ENCODE measurements at places on chromosomes 7 and 10. TPM values are rescaled to one million over a fixed set of nuclear protein-coding genes. Genes with fewer than 3 reads are reported as not detected.

DNA sequence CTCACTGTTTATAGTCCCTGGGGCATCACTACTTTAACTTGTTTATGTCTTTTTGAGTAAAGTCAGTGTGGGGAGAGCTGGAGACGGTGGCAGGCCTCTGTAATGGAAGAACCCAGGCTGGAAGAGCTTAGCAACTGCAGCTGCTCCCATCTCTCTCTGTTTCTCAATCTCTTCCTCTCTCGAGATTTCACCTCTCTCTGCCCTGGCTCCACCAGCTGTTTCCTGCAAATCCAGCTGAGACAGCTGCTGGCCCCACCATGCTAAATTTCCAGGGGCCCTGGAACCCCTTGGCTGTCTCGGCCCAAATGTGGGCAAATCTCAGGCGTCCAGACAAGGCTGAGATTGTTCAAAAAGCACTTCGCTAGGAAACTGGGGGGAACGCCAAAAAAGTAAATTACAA, 25.8 kb upstream of the SLF2 start:
- no peak for DNase-seq

DNA sequence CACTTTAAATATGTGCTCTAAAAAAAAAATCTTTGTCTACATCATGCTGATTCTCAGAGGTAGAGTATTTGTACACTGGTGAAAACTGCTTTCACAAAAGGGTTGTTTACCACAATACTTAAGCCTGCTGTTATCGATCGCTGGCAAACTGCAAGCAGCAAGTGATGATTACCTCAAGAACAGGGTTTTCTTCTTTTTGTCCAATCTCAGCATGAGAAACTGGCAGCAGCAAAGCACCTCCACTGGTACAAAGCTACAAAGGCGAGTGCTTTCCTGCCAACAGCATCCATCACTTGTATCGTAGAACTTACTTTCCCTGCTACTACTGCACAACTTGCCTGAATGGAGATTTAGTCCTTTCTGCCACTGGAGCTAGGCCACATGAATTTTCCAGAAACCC, 276.5 kb downstream of the DGKB start:
- DNase-seq, result no peak

GRCh38 chr7:5559576-5560240, 136.1 kb upstream of the TNRC18 start:
- no peak for DNase-seq

GRCh38 chr7:124989911-124990310, 60.3 kb upstream of the POT1 start:
- DNase-seq, result no peak

AS3MT gene
- total RNA-seq, result 0.21 TPM

RAMP3 gene
- total RNA-seq, result not detected

ERVW-1 gene
- total RNA-seq, result not detected

SH3PXD2A gene
- total RNA-seq, result 0.48 TPM

RPEL1 gene
- total RNA-seq, result 0.05 TPM

GRCh38 chr10:72133517-72133916, 45.2 kb upstream of the SPOCK2 start:
- no peak for DNase-seq

- DNase-seq, result no peak
Observed at GRCh38 chr7:127781081-127781480, 129.1 kb downstream of the SND1 start.

TMEM213 gene
- total RNA-seq, result not detected

MYL7 gene
- total RNA-seq, result not detected

GRCh38 chr7:39816462-39817060, 133.5 kb upstream of the CDK13 start:
- DNase-seq, result no peak

GRCh38 chr10:62796896-62797295, 7.6 kb upstream of the ADO start:
- DNase-seq, result no peak

GRCh38 chr7:151566897-151567320, 47.2 kb upstream of the RHEB start:
- no peak for DNase-seq

GRCh38 chr10:114367351-114368056, 36.8 kb downstream of the AFAP1L2 start:
- no peak for DNase-seq

GRCh38 chr10:71598621-71599055, 120.9 kb downstream of the C10orf105 start:
- no peak for DNase-seq

Measured in SK-MEL-5 (cell line).